T-helper 2 cell (primary cell): ENCODE measurements at places on chromosomes 5 and 9.

- no peak for DNase-seq
Measured at GRCh38 chr5:77449981-77450380, 42.1 kb downstream of the WDR41 start.

GRCh38 chr9:2473681-2474080 is 147.9 kb upstream of the VLDLR start:
- DNase-seq = no peak

- no peak for DNase-seq
Measured at GRCh38 chr9:89436326-89436725, 61.6 kb downstream of the SEMA4D start.

GRCh38 chr9:114450833-114451706 is 54.2 kb downstream of the WHRN start:
- peak; percentile 13 for DNase-seq

DNA sequence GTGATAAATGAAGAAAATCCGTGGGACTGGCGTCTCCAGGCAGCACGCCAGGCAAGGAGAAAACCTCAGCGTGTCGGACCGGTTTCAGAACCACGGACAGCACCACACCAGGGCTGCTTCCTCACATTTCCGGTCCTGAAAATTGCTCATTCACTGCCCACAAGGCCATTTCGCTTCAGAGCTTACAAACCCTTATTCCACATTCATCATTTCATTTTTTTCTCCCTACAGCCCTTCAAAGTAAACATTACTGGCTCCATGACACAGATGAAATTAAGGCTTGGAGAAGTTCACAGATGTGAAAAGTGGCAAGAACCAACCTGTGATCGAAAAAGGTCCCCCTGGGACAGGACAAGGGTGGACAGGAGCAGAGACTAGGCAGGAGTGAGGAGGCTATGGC is 1.5 kb upstream of the GPRIN1 start:
- DNase-seq = peak; percentile 24

DNA sequence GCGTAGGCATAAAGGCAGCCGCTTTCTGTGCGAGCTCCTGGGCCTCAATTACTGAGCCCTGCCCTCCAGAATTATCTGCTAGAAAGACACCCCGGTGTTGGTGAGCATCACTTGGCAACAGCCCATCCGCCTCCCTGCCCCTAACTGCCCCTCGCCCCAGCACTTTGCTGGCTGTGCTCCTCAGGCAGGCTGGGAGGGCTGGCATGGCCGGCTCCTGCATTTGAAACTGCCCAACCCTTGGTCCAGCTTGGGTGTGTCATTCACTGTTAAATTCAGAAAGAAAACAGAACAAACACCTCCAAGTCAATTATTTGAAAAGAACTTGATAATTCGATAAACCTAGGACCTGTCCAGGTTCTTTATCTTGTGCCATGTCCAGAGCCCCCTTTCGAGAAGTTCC is 334.2 kb downstream of the IRX2 start:
- no peak for DNase-seq

DNA sequence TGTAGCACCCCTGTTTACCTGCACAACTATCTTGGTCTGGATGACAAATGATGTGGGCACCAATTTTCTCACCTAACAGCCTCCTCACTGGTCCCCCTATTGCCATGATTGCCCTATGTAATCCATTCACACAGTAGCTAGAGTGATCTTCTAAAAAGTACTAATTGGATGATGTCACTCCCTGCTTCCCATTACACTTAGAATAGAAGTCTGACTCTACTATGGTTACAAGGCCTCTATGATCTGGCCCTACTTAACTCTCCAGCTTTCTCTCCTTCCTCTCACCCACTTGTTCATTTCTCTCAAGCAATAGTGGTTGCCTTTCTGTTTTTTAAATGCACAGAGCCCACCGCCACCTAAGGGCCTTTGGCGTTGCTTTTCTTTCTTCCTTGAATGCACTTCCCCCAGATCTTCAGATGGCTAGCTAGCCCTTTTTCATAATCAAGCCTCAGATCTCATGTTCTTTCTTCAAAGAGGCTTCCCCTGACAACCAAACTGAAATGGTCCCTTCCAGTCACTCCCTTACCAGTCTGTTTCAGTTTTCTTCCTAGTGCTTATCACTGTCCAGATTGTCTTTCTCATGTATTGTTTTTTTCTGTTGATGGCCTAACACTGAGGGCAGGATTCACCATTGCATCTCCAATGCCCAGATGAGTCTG is 8.7 kb downstream of the IGIP start:
- no peak for DNase-seq

GRCh38 chr5:113156271-113156877 is 179.8 kb downstream of the DCP2 start:
- no peak for DNase-seq

DNA sequence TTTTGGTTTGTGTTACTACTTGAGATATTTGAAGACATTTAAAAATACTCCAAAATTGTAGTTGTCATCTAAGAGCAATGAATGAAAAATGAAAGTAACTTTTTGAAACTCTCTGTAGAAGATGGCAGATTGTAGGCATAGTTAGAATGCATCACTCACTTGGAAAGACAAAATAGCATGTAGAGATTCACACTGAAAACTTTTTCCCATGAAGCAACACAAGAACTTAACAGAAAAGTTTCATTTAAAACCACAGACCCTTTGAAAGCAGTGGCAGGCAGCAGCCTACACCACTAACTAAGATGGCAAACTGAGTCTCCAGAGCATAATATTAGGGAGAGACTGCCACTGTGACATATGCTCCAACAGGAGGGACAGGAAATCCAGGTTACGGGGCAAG is 18.9 kb upstream of the FAM174A start:
- DNase-seq = no peak

DNA sequence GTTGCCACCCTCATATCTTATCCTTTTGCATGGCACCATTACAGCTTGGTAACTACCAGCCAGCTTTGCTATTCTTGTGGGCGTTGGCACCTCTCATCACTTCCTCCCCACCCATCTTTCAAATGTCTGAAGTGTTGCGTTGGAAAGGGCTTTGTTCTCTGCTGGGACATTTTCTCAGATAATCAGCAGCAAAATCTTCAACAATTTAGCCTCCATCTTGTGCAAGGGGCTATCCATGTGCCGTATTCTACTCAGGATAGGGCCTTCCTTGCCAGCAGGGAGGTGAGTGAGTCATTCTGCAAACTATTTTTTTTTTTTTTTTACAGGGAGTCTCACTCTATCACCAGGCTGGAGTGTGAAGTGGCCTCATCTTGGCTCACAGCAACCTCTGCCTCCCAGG is 62.1 kb upstream of the NUDT12 start:
- no peak for DNase-seq

DNA sequence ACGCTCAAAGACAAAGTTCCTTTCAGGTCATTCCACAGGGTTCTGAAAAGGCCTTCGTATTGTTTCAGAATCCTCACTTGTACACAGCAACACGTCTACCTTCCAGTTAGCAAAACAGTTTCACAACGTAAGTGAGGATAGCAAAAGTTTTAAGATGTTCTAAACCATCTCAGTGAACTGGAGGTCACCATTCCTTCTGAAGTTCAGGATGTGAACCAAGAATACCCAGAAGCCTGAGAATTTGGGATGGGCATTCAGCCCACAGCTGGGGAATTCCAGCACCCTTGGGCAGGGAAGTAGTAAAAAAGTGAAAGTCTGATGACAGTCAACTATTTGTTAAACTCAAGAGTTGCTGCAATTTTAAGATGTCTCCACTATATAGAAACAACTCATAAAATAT is 224.5 kb downstream of the BNC2 start:
- no peak for DNase-seq

GRCh38 chr5:174901336-174901735 is 177.0 kb downstream of the MSX2 start:
- DNase-seq = no peak

DNA sequence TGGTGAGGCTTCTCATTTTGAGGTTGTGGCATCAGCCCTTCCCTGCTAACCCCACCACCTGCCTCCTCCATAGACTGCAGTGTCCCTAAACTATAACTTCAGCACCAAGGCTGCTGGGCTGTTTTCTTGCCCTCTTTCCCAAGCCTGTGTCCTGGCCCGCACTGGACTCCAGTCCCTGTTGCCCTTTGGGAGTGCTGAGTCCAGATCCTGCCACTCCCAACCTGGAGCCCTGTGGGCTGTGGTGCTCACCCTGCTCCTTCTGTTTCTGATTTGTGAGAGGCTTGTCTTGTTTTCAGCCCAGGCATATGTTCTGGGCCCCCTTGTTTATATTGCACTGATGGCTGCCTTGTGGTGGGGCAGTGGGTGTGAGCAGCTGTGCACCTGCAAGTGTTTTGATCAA is 39.7 kb upstream of the RNU6ATAC start:
- DNase-seq = no peak

DNA sequence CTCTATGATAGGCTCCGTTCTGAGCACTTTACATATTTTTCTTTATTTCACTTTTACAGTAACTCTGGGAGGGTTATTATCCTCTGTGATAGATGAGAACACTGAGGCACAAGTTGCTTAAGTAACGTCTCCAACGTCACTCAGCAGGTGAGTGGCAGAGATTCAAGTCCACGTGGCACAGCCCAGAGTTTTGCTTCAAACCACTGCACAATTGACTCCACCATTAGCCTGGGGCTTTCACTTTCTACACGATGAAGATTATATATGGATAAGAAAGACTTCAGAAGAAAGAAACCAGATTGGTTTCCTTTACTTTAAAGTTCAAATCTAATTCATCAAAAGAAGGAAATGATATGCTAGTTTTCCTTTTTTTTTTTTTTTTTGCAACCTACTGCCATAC is 245.9 kb downstream of the SYK start:
- peak; percentile 35 for DNase-seq

- no peak for DNase-seq
Measured at GRCh38 chr9:94840738-94841137, 114.2 kb downstream of the AOPEP start.

DNA sequence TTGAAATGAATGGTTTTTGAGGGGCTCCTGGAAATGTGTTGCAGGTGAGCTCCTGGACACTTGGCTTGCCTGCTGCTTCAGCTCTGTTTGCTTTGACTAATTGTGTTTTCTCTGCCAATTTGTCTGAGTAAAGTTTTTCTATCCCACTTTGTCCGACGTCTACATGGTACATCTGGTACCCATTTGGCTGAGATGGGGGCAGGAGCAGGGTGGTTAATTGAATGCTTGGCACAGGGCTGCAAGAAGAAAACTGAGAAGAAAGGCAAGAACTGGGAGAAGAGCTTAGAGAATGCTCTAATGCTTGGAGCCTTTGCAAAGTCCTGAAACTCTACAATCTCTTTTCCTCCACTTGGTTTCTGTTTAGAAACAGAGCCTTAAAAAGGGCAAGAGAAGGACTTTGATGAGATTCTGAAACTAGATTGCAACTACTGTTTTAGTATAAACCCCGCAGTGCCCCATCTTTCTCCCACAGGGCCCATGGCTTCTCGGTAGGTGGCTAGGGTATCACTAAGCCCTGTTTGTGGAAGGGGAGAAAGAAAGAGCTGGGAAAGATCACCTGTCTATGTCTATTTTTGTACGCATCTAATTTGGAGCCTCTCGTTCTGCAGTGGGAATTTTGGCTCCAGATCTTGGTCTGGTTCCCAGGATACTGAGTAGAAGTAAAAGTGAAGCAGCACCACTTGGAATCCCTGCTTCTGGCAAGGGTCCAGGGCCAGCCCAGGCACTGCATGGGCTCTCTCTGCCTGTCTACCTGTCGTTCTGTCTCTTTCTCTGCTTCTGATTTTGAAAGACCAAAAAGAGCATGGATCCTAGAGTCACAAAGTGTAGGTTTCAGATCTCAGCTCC is 214.4 kb downstream of the SEMA6A start:
- DNase-seq = no peak

GRCh38 chr9:123065196-123065595 is 31.7 kb downstream of the GPR21 start:
- no peak for DNase-seq

DNA sequence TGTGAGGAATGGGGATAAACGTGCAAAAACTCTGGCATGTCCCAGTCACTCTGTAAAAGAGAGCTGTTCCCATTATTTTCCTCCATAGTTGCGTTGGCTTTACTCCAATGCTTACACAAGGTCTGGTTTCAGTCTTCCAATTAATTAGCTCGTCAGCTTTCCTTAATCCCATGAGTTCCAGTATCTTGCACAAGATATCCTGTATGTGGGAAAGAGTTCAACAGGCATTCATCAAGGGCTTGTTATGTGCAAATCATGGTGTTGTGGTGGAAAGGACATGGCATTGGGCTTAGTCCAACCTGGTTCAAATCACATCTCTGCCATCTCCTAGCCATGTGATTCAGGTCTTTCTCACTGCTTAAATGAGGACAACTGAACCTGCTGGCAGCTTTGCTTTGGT is 77.5 kb upstream of the PANK3 start:
- DNase-seq = no peak

- no peak for DNase-seq
Measured at GRCh38 chr9:20351715-20352114, 270.6 kb downstream of the MLLT3 start.

DNA sequence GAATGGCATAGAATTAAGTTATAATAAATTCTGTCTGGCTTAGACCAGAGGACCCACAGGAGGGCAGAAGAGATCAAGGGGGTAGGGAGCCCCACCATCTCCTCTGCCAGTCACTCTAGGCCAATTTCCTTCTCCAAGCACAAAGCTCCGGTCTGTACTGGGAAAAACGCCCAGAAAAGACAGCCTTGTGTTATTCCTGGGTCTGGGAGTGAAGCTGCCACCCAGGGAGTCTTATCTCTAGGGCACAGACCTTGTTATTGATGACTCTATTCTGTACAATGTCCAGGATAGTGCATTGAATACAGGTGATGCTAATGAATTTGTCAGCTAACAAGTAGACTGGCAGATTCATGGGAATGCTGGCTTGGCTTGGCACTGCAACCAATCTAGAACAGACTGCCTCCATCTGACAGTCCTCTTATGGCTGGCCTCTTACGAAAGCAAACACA is 60.7 kb downstream of the MED27 start:
- no peak for DNase-seq

- DNase-seq = no peak
Measured at GRCh38 chr5:16321284-16321683, 141.7 kb upstream of the MARCHF11 start.

DNA sequence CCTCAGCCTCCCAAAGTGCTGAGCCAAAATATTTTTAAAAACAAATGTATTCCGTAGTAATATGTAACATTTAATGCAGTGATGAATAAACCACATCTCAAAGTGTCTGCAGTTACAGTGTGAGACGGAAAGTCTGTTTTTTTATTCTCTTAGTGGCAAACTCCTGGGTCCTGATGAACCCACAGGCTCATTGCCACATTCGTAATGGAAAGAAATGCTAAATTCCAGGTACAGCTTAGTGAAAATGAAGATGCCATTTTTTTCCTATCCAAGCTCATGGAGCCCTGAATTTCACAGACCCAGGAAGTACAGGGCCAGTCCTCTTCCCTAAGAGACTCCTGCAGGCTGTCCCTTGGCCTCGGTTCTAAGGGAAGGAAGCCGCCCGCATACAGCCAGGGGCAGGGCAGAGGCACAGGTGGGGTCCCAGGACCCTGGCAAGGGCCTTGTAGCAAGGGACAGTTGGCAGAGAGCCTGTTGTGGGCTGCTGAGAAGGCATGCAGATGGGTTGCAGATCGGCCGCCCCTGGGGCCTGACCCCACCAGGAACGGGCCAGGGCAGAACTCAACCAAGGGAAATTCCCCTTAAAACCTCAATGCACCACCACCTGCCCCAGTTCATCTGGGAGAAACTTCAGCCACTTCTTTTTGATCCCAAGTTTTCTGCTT is 36.2 kb downstream of the IPPK start:
- no peak for DNase-seq

- no peak for DNase-seq
Measured at GRCh38 chr9:126609191-126609590, 4.5 kb upstream of the LMX1B start.
